ENCODE measurements at places on chromosomes 4 and X.

GRCh38 chr4:81199831-81200230 lies 15.2 kb downstream of the PRKG2 start:
- DNase-seq, result no peak

- no peak for DNase-seq
These were observed 6.0 kb upstream of the NEXMIF start for GRCh38 chrX:74931214-74931613.

- no peak for DNase-seq
These were observed 207.4 kb upstream of the MAOA start for GRCh38 chrX:43448688-43449087.

- no peak for DNase-seq
These were observed 679.2 kb downstream of the NLGN4X start for GRCh38 chrX:5549512-5549911.

GRCh38 chr4:98565681-98566301 lies 92.6 kb downstream of the TSPAN5 start:
- no peak for DNase-seq

DNA sequence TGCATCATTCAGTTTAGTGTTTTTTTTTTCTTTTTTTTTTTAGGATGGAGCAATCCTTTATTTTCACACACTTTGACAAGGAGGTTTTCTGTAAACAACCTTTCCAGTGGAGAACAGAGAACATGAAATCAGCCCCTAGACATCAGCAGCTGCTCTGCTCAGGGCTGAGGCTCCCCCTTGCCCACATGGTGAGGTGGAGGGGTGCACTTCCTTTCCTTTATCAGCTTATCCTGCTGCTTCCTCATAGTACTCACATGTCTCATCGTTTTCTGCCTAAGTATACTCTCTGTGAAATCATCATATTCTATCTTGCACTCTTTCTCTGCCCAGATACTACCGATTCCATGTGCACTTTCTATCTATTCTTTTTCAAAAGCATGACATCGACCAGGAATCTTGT lies 47.6 kb upstream of the PRSS12 start:
- no peak for DNase-seq

All from CD4-positive, alpha-beta T cell treated with Interleukin-4 for 4 hours (primary cell).